SK-N-SH (cell line): ENCODE measurements at places on chromosomes 1 and 21. TPM values are rescaled to one million over a fixed set of nuclear protein-coding genes. Genes with fewer than 3 reads are reported as not detected.

TEKT2 gene
- 1.0 and 1.2 TPM in 2 replicates for polyA plus RNA-seq

HTR1D gene
- 0.29 and 0.39 TPM in 2 replicates for polyA plus RNA-seq

DNA sequence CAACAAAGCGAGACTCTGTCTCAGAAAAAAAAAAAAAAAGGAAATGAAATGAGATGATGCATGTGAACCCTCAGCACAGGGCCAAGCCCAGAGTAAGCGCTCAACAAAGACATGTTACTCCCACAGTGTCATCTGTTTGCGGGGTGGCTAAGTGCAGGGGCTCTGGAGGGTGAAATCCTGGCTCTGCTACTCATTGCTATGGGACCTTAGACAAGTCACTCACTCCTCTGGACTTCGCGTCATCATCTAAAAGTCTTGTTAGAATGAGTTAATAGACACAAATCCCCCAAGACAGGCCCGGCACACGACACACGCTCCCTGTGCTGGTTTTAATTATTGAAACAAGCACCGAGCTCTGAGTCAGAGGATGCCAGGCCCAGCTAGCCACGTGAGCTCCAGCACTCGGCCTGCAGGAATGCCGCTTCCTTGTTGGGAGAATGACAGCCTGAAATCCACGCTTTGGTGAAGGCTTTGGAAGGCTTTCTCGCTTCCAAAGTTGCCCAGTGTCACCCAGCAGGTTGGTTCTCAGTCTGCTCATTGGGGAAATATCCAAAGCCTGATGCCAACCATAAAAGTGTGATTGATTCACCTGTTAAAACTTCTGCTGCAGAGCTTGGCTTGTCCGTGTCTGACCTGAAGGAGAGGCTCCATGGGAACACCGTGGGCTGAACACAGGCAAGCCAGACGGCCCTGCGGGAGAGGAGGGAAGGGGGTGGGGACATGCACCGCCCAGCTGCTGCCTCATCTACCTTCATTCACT is 36.7 kb upstream of the TARDBP start:
- peak; percentile 74 for DNase-seq

KRTAP26-1 gene
- not detected in 2 replicates for polyA plus RNA-seq

- DNase-seq: no peak
Measured at GRCh38 chr21:15522148-15522547, 207.6 kb upstream of the USP25 start.

DNA sequence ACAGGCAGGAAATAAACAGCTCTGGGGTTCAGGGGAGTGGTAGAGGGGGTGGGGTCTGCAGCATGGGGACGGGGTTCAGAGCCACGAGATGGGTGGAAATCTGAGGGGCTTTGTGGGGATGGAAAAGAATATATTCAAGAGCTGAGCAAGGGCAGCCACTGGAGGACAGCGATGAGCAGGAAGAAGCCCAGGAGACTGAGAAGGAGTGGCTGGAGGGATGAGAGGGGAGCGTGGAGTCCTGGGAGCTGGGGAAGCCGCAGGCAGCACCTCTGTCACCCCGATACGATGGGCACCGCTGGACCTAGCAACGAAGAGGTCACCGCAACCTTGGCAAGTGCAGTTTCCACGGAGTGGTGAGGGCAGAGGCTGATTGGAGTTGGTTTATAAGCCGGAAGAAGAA is 10.0 kb upstream of the KCNAB2 start:
- DNase-seq: no peak

DNA sequence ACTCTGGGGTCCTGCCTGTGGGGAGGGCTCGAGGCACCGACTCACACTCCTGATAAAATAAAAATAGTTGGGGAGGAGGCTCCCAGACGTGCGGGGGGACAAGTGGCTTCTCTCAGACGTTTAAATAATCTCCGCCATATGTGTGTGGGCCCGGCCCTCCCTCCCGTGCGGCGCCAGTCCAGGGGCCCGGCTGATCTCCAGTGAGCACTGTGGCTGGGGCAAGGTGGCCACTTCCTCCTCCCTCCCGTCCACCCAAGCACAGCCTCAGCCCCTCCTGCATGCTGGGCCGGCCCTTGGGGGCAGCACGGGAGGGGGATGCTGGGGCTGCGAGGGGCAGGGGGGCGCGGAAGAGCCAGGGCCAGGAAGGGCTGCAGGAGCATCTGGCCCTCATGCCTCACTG is 4.0 kb upstream of the PLCH2 start:
- DNase-seq: no peak

ITGB2 gene
- polyA plus RNA-seq: 0.67 and 0.77 TPM in 2 replicates

- DNase-seq: no peak
Measured at GRCh38 chr1:53505401-53505800, 46.2 kb downstream of the DMRTB1 start.

GRCh38 chr21:23740463-23740862 is 1866.8 kb downstream of the MRPL39 start:
- DNase-seq: peak; percentile 7
